ENCODE measurements at places on chromosomes 4 and X.

DNA sequence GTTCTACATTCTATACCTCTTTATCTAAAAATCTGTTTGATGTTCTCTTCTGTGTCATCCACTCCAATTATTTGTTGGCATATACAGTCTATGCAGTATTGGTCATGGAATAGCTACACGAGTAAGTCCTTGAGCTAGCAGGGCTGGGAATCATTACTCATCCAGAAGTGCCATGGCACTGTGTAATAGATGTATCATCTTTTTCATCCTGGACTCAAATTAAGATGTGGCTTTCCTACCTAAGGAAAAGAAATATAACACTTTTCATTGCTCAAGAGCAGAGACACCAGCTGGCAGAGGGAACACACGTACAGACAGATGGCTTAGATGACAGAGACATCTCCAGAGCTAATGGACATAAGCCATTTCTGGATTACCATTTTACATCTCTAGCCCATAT, 159.8 kb downstream of the FAM13A start:
- DNase-seq: no peak

GRCh38 chr4:15109600-15109999, 107.3 kb downstream of the CPEB2 start:
- DNase-seq: no peak

- no peak for DNase-seq
Measured at GRCh38 chr4:110681381-110681780, 58.5 kb upstream of the PITX2 start.

GRCh38 chr4:28760003-28760402, 1899.4 kb downstream of the STIM2 start:
- no peak for DNase-seq

DNA sequence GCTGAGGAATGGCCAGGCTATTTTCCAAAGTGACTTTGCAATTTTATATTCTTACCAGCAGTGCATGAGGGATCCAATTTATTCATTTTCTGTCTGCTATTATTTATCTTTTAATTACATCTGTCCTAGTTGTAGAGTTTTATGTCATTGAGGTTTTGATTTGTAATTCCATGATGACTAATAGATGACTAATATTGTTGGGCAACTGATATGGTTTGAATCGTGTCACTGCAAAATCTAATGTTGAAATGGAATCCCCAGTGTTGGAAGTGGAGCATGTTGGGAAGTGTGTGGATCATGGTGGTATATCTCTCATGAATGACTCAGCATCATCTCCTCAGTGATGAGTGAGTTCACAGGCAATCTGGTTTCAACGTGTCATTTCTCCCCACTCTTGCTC, 201.5 kb downstream of the TBX22 start:
- DNase-seq: no peak

DNA sequence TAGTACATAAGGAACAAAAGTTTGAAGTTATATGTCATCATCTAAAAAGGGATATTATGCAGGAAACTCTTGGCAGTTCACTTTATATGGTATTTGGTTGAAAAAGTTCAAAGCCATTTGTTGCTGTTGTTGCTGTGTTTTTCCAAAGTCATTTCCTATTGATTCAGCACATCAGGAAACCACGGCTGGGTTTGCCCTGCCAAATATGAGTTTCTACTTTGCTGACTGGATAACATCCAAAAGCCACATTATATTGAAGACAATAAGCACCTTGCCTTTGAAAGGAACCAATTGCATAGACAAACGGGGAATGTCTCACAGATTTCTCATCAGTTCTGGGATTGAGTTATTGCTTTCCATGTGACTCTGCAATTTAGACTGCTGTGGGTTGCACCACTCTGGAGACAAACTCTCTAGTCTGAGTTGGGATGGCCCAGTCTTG, 206.1 kb downstream of the SLC39A8 start:
- DNase-seq: no peak

- no peak for DNase-seq
Measured at GRCh38 chr4:150010525-150011126, 67.6 kb upstream of the DCLK2 start.

GRCh38 chr4:24578364-24578763, 6.0 kb downstream of the DHX15 start:
- DNase-seq: no peak

DNA sequence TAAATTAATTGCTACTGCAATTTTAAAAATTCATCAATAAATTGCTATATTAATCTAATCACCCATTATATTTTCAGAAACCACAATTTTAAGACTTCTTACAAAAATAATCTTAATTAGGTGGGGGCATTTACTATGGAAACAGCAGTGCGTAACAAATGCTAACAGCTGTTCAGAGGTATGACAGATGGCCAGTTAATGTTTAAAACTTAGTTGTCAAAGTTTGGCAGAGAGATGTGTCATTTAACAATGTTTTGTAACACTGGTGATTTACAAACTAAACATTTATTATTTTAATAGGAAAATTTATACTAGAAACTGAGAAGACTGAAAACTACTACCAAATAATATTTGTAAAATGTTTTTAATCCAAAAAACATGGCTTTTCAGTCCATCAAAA, 85.2 kb upstream of the GPR34 start:
- DNase-seq: no peak

GRCh38 chrX:37425370-37425769, 76.2 kb downstream of the PRRG1 start:
- DNase-seq: no peak

DNA sequence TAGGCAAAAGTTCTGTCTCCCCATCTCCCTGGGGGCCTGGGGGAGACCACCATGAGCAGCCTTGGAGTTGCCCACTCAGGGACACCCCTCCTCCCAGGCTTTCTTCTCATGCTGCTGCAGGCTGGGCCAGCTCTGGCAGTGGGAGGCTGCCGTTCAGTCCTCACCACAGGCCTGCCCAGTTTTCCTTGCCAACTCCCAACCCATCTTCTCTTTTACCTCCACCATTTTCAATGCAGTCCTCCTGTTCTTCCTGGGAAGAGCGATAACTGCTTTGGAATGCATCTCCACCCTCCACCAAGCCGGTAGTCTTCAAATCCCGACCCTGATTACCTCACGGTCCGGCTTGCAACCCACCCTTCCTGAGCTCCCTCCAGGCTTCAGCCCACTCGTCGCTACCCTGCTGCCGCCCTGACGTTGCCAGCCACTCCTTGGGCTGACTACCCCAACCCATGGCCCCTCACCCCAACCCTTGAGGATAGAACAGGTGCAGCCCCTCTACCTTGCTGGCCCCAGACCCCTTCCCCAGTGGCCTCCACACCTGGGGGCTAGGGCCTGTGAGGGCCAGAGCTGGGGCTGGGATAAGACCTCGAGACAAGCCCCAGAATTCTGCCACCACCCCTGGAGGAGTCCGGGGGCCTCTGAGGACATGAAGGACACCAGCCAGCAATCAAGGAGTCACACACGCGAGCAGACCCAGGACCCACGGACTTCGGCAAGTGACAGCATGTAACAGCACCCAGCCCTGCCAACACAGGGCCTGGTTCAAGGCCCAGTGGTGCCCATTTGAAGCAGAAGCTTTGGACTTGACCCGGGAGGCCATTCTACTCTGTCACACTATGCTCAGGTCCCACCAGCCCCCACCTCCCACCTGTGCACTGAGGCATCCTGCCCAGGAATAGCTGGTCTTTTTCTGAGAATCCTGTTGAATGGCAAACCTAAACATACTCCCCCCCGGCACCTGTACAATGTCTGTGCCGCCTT, 9.2 kb downstream of the WDR1 start:
- DNase-seq: no peak

- no peak for DNase-seq
Measured at GRCh38 chrX:148960060-148960459, 459.6 kb downstream of the AFF2 start.

DNA sequence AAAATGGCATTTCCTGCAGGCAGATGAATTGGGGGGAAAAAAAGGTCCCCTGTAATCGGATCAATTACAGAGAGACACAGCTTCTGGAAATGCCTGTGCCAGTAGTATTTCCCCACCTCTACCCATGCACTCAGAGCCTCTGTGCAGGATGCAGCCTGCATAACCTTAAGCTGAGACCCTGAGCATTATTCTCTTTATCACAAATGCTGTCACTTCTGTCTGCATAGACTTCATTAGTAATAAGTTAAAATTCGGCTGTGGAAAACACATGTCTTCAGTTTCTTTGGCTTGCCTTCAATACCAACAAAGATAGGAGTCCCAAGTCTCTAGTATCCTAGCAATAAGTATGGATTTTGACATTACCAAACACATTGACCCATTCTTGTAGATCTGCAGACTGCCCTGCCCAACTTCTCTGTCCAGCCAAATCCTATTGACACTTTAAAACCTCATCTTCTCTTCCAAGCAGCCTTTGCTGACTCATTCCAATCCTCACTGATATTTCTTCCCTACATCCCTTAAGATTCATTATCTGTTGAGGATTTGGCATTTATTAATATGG, 70.8 kb downstream of the LUZP4 start:
- DNase-seq: no peak

DNA sequence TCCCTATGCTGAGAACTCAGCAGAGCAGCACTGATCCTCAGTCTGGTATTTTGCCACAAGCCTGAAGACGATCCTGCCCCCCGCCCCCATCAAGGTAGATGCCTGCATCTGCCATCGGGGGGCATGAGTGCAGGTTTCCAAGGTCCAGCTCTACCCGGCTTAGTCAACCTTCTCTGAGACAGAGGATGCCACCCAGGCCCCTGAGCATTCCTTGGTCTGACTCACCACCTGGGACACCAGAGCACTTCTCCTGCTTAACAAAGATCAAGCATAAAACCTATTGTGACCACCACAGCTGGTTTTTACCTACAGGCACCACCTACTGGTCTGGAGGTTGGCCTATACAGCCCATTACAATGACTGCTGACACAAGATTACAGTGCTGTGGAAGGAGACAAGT, 1168.1 kb downstream of the PCDH19 start:
- no peak for DNase-seq

DNA sequence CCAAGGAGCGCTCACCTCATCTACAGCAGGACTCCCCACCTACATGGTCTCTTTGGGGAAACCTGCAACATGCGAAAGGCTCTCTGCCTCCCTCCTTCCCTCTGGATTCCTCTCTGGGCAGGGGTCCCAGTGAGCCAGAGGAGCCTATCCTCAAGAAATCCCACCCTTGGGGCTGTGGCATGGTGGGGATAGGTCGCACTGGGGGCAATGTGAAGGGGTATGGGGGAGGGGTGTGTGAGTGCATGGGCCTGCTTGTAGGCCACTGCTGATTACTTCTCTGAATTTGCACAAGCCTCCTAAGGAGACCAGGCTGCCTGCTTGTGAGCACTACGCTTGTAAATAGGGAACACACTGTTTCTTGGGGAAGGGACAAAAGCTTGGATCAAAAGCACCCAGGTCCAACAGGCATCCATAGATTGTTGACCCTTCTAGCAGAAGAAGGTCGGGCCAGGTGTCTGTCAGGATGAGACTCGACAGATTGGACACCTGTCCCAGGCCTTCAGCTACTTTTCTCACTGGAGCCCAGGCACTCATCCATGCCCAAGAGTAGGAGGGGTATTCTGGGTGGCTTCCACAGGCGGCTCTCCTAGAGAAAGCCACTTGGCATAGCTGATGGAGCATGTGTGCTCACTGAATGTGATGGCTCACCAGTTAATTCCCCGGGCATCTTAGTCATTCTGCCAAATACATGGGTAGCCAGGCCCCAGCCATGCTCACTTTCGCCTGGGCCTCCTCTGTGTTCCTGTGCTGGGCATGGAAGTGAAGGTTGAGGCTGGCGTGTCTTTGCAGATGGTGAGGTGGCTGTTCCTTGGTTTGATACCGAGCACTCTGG, 75.0 kb downstream of the NBDY start:
- no peak for DNase-seq

DNA sequence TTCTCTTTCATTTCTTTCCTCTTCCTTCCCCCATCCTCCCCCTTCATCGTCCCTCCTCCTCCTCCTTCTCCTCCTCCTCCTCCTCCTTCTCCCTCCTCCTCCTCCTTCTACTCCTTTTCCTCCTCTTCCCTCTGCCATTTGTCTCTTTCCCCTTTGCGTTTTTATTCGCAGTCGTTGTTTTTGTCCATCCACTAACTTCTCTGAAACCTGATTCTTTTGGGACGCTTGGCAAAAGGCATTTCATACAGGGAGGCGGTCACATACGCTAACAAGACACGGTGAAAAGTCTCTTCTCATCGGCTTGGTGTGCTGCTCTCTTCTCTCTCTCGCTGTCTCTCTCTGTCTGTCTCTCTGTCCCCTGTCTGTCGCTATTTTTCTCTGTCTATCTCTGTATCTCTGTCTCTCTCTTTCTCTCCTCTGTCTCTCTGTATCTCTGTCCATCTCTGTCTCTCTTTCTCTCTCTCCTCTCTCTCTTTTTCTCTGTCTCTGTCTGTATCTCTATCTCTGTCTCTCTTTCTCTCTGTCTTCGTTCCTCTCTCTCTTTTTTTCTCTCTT, 5.4 kb upstream of the SHOX start:
- no peak for DNase-seq

GRCh38 chr4:104235967-104236366, 258.7 kb downstream of the CXXC4 start:
- DNase-seq: no peak

DNA sequence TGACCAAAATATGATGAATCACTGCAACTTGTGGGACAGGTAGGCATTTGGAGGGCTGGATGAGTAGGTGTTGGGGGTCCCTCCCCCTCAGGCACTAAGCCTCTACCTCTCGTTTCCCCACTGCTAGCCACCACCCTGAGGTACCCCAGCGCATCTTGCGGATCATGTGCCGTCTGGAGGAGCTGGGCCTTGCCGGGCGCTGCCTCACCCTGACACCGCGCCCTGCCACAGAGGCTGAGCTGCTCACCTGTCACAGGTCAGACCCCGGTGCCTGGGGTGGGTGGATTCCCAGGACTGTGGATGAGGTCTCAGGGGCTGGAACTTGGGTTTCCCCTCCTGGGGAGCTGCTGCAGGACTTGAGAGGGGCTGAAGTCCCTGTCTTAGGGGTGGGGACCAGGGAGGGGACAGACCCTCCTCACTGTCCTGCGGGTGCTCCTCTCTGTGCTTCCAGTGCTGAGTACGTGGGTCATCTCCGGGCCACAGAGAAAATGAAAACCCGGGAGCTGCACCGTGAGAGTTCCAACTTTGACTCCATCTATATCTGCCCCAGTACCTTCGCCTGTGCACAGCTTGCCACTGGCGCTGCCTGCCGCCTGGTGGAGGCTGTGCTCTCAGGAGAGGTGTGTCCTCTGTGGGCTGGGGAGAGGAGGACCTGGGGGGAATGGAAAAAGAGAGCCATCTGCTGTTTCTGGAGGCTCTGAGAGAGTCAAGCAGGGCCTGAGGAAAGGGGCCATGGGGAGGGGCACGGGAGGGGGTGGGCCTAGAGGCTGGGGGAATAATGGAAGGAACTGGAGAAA, 10.1 kb upstream of the ERAS start:
- no peak for DNase-seq

GRCh38 chr4:125325733-125326132, 11.0 kb downstream of the FAT4 start:
- no peak for DNase-seq

DNA sequence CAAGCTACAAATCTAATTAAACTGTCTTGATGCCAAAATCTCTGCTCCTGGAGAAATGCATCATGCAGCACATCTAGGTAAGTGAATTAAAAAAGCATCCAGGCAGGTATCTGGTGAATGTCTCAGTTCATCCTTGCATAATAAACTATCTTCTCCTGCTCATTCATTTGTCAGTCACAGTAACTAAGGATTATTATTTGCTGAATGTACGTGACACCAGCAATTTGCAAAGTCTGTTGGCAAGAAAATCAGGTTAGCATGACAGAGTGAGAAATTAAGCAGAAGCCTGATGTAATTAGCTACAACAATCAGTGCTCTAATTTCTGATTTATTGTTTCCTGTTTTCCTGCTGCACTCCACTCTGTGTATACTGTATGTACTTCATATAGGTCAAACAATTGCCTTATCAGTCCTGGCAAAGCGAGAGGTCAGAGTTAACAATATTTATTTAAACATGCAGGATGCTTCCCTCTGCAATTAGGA, 213.6 kb downstream of the FBXO8 start:
- DNase-seq: no peak

Data from SW 1271 (cell line).